Stimulated activated CD4-positive, alpha-beta T cell treated with anti-CD3 and anti-CD28 coated beads, Interleukin-2, amount 100 ng/mL, for 48 hours (primary cell): ENCODE measurements at places on chromosomes 7 and 10.

DNA sequence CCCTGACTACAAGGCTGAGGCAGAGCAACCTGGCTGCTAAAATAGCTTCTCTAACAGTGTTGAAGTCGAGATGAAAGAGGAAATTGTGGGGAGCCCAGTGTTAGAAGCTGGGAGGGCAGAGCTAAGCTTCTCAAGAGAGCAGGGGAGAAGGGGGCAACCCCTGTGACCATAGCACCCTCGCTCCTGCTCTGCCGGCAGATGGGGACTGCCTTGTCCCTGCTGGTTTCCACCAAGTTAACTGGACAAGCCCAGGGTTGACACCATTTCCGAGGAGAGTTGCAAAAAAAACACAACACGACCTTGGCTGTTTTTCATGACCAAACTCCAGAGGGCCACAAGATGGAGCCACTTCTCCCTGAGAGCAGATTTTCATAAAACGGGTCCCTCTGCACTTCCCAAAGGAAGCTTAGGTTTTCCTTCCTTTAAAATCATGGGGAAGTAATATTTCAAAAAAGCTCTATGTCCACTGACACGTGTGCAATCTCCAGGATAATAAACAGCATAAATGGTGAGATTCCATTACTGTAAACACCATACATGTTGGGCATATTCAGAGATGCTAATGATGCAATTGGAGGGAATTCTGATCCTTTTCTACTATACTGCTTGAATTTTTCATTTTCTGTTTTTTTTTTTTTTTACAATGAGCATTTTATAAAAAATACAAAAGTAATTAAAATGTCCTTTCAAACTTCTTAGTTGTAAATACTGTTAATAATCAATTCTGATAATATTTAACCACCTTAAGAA is 140.4 kb downstream of the PIP4K2A start:
- DNase-seq: no peak

GRCh38 chr10:96996275-96996965 is 164.3 kb downstream of the LCOR start:
- DNase-seq: no peak

GRCh38 chr10:128808921-128809440 is 658.1 kb upstream of the MGMT start:
- DNase-seq: no peak

DNA sequence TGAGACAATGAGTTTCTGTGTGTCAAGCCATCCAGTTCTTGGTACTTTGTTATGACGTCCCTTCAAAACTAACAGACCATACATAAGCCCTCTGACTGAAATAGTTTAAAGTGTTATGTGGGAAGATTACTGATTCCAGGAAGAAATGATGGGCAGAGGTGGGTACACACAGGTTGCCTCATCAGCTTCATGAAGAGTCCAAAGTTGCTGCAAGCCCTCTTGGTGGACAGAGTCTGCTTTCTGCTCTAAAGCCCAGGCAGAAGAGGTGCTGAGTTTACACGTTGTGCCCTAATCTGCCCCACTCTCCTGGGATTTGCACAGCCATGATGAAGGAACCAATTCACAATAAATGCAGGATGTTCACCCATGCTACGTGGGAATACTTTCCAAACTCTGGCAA is 187.4 kb downstream of the PARD3 start:
- no peak for DNase-seq

GRCh38 chr10:63542835-63543575 is 21.8 kb downstream of the REEP3 start:
- no peak for DNase-seq

DNA sequence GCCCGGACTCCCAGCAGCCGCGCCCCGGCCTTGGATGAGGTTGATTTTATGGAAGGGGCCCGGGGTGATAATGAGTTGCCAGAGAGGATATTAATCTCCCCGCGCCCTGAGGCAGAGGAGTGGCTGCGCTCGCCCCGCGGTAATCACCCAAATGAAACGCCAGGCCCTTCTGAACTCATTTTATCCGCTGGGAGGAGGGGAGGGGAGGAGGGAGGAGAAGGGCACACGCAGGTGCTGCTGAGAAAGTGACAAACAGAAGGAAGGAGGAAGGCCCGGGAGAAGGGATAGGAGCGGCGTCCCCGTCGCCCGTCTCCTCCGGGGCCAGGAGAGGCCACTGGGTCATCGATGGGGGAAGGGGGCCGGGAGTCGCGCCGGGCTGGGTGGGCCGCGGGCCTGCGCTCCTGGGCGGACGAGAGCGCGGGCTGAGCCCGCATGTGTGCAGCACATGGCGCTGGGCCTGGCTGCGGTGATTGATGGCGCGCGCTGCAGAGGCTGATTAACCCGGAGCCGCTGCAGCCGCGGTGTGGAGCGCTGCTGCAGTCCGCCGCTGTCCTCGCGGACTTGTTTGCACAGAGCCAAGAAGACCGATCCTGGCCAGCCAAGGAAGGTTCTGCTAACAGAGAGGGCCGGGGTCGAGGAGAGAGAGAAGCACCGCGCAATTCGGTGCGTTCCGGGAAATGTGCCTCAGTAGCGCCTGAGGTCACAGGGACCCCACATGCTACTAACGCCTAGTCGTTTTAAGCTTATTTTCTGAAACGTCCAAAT is 6.5 kb downstream of the MNX1 start:
- no peak for DNase-seq

- DNase-seq: no peak
These were observed 176.1 kb upstream of the FZD1 start for GRCh38 chr7:91088156-91088555.

GRCh38 chr7:22860337-22860736 is 37.7 kb upstream of the TOMM7 start:
- DNase-seq: no peak

- no peak for DNase-seq
These were observed 48.3 kb upstream of the MYL10 start for GRCh38 chr7:101677391-101677790.

DNA sequence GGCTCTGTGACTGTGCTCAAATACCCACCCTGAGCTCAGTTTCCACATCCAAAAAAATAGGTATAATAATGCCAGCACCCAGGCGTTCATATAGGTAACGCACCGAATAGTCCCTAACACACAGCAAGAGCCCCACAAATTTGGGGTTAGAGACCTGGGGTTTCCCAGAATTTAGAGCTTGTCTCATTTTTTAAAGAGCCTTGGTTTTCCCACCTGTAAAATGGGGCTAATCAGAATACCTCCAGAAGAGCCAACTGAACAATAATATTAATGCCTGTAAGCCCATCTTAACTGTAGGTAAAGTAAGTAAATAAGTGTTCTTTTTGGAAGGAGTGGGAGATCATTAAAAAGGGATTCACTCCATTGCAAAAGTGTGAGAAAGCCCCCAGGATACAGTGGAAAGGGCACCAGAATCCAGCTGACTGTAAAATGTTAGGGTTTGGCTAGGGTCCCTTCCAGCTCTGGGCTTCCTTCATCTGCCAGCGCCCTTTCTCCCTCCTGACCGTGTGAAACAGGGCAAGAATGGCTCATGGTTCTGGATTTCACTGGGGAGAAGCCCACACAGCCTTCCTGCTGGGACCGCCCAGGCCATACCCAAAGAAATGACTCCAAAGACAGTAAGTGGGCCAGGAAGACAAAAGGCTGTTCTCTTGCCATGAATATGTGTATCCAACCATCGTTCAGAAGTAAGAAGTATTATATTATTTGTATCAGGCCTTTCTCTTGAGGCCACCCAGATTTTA is 2.1 kb downstream of the MTURN start:
- DNase-seq: no peak

DNA sequence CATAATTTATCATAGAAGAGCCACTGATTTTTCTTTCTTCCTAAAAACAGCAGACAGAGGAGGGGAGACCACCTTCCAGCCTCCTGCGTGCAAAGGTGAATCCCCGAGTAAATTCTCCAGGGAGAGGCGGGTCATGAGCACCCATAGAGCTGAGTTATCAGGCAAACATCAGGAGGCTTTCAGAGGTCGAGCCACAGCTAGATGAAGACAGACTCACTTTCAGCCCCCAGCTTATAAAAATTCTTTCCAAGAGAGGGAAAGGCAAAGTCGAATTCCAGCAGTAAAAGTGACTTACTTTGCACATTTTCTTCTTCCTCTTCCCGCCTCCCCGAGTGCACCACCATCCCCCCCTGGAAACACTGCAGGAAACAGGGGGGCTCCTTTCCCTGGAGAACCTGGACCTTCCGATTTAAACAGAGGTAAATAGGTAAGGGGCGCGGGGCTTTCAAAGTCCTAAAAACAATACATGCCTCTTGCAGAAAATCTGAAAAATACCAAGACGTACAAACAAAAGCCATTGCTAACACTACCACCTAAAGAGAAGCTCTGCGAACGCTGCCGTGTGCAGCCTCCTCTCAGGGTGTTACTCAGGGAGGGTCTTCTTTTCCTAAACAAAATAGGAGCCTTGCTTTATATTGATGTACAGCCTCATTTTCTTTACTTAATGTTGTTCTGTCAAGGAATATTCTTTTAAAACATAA is 163.8 kb downstream of the SVIL start:
- DNase-seq: no peak

DNA sequence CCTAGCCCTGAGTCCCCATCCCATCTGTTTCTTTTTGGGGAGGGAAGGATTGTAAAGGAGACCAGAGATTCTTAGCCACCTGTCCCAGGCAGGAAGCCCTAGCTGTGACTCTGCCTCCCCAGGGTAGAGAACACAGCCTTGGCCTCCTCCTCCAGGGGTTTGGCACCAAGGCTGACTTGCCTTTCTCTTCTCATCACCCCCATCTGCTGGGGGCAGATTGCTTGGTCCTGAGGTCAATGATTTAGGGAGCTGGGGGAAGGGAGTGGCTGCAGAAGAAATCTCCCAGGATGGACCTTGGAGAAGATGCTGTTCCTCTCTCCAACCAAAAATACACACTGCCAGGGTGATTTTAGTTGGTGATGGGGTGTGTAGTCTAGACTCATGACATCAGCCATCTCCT is 2.6 kb upstream of the MNX1 start:
- no peak for DNase-seq

DNA sequence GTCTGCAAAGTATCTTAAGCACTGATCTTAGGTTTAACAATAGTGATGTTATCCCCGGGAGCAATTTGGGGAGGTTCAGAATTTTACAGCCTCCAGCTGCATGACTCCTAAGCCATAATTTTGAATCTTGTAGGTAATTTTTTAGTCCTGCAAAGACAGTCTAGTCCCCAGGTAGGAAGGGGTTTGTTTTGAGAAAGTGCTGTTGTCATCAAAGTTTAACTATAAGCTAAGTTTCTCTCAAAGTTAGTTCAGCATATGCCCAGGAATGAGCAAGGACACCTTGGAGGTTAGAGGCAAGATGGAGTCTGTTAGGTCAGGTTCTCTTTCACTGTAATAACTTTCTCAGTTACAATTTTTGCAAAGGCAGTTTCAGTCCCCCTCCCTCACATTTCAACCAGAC is 79.0 kb upstream of the LRGUK start:
- DNase-seq: no peak

DNA sequence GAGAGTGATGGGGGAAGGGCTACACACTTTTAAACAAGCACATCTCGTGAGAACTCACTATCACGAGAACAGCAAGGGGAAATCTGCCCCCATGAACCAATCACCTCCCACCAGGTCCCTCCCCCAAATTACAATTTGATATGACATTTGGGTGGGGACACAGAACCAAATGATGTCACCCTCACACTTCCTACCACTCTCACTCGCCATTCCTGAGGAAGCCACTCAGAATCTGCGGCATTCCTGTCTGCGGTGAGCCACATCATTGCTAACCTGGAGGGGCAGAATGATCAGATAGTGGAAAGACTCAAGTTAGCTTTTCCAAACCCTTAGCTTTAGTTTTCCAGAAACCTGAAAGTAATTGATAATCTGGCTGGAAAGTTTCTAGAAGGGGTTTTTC is 66.9 kb downstream of the MYO3A start:
- DNase-seq: no peak

DNA sequence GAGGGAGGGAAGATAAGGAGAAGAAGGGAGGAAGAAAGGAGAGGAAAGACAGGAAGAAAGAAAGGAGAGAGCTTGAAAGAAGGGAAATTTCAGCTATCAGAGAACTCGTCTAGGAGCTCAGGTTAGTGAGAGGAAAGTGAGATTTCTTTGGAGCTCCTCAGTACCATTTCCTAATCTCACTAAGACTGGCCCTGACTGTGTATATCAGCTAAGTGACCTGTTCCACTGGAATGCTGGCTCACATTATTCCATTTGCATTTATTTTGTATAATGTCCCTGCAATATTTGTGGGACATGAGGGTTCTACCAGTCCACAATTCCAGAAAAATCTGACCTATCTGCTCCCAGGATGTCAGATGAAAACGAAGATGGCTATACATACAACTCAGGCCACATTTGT is 114.7 kb upstream of the CELF2 start:
- no peak for DNase-seq

DNA sequence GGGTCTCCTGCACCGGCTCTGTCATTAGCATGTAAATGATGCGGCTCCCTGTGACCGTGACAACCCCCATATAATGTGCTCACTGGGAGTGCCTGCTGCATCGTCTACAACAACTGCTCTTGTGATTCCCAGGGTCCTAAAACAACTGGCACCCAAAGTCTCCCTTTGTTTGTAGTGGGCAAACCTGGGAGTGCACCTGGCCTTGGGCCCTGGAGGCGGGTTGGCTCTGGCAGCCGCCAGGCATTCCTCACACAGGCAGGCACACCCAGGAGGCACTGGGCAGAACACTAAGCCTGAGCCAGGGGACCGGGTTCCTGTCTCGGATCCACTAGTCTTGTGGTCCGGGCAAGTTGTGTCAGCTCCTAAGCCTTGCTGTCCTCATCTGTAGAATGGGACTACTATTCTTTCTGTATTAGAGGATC is 115.5 kb upstream of the GPR26 start:
- DNase-seq: no peak

DNA sequence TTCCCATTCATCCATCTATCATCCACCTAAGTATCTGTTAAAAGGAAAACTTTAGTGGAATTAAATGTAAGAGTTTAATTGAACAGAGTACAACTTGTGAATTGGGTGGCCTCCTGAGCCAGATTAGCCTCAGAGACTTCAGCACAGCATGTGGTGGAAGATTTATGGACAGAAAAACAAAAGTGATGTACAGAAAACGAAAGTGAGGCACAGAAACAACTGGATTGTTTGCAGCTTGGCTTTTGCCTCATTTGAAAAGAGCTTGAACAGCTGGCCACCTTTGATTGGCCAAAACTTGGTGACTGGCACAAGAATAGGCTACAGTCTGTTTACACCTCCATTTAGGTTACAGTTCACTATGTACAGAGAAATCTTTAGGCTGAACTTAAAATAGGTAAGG is 1463.4 kb upstream of the CELF2 start:
- DNase-seq: no peak

GRCh38 chr10:116743266-116744064 is 1.1 kb upstream of the HSPA12A start:
- DNase-seq: no peak

DNA sequence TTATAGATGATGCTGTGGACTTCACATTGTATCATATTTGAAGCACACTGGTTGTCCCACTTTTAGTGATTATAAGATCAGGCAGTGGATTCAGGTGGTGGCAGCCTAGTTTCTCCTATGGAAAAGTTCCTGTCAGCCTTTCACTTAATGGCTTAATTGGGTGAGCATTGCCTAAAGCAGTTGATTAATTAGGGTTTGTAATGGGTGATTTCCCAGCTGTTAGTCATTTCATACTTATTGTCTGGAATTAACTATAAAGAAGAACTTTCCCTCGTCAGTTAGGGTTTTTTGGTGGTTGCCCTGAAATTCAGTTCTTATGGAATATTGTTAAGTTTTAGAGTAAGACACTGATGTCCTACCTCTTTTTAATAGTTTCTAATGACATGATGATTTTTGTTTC is 78.8 kb downstream of the SLC25A40 start:
- DNase-seq: no peak
